Sciatic nerve (tissue), 2 donors: ENCODE measurements at places on chromosomes 2 and 18. TPM values are rescaled to one million over a fixed set of nuclear protein-coding genes. Genes with fewer than 3 reads are reported as not detected.

DNA sequence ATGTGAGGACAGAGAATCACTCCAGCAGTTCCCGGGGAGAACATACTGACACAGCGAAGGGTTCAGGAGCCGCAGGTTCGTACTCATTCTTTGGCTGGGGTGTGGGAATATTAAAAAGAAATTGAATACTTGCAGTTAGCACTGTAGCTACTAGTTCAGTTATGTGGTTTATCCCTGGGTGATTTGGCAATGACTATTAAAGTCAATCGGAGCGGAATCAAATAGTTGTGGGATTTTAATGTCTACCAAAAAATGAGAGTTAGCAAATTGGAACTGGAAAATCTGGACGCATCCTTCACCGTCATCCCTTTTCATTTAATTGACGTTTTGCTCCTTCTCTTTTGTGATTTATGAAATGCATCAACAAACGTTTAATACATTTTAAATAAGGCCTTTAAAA is 50.8 kb downstream of the GBX2 start:
- DNase-seq = no peak

The APCDD1 gene
- total RNA-seq = 43.1 TPM

DNA sequence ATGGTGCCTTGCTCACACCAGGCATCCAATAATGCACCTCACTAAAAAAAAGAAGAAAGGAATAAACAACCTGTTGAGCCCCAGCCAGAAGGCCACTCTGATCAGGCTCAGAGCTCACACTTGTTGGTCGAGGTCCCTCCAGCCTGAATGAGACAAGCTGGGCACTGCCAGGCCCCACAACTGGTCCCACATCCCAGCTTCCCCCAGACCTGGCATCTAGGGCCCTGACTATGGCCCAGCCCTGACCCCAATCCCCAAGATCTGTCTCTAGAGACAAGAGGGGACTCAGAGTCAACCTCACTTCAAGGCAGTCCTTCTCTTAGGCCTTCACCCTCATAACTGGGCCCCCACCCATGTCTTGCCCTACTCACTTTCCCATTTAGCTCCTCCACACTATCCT is 22.4 kb downstream of the TEX51 start:
- DNase-seq = no peak

DNA sequence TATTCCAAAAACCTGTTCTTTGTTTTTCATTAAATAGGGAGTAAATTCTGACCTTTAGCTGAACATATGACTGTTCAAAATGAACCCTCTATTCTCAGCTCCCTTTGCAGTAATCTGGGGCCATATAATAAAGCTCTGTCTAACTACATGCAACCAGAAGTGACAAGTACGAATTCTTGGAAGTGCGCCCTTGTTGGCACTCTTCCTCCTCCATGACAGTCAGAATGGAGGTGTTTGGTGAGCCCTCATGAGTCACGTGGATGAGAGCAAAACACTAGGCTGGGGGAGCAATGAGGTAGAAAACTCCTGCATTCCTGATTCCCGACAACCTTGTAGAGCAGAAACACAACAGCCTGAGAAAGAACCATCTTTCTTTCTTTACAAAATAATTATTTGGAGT is 552.9 kb downstream of the FBXO15 start:
- DNase-seq = no peak

The IKZF2 gene
- 22.1 TPM for total RNA-seq

DNA sequence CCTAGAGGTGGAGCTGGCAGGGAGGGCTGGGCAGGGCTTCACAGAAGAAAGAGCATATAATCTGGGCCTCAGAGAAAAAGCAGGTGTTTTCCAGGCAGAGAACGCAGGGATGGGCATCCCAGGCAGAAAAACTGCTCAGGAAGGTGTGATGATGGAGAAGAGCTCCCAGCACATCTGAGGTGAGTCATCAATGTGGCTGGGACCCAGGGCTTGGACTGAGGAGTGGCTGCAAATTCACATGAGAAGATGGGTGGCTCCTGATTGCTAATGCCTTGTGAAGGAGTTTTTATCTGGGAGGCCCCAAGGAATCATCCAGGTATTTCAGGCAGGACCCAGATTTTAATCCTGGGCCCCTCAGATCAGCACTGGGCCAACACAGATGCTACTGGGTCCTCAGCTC is 10.2 kb downstream of the IL1F10 start:
- DNase-seq = no peak

The GKN2 gene
- total RNA-seq = not detected

The PROKR1 gene
- 0.18 TPM for total RNA-seq

The RPRM gene
- 0.22 TPM for total RNA-seq

The ANKRD62 gene
- not detected for total RNA-seq

DNA sequence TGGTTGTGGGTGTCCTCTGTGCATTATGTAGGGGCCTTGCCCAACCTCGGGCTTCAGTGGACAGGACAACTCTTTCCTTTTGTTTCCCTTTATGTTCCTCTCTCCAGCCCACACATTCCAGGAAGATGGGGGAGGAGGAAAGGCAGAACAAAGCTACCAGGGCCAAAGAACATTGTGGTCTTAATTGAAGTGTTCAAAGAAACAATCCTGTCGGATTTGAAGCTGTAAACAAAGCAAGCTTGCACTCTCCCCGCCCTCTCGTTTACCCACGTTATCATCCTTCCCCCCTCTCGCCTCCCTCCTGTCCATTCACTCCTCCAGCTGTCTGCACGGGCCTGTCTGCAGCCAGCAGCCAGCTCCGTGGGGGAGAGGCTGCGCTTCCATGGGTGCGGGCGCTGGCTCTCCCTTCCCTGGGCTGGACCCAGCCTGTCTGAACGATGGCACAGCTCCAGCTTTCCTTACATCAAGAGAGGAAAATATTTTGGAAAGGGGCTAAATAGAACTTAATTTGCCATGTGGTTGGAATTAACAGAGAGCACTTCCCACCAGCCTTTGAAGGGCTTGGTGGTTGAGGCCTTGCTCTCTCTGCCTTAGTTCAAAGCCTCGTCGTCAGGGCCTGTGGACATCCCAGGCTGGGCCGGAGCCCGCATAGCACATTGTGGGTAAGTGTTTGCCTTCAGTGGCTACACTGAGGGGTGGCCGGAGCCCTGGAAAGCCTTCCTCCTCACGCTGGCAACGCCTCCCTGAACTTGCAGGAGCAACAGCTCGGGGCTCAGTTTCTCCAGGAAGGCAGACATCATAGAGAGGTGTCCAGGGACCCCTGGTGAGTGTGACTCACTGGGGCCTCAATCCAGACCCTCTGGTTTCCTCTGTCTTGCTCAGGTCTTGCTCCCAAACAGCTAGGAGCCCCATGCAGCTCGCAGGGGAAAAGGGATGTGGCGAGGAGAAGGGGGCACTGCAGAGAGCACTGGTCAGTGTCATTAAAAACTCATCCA is 60.6 kb upstream of the HS6ST1 start:
- peak; percentile 78 for DNase-seq
